Naive thymus-derived CD8-positive, alpha-beta T cell (primary cell): ENCODE measurements at places on chromosomes 12 and 14. TPM values are rescaled to one million over a fixed set of nuclear protein-coding genes. Genes with fewer than 3 reads are reported as not detected.

GRCh38 chr12:68129979-68130378 is 29.6 kb downstream of the IFNG start:
- peaks cover 3% of the 10 kb centered on the region for H3K4me1 ChIP-seq
- peaks cover 44% of the 10 kb centered on the region for H3K36me3 ChIP-seq
- H3K4me3 ChIP-seq = no peak overlapping the region
- no peaks in the 10 kb centered on the region for H3K27me3 ChIP-seq

GRCh38 chr12:25052196-25052913 is 103.5 kb upstream of the BCAT1 start:
- peak; percentile 95 for DNase-seq
- peak overlapping the region; percentile 95 for H3K4me3 ChIP-seq
- peaks cover 40% of the 10 kb centered on the region for H3K4me1 ChIP-seq
- H3K27me3 ChIP-seq = no peaks in the 10 kb centered on the region

DNA sequence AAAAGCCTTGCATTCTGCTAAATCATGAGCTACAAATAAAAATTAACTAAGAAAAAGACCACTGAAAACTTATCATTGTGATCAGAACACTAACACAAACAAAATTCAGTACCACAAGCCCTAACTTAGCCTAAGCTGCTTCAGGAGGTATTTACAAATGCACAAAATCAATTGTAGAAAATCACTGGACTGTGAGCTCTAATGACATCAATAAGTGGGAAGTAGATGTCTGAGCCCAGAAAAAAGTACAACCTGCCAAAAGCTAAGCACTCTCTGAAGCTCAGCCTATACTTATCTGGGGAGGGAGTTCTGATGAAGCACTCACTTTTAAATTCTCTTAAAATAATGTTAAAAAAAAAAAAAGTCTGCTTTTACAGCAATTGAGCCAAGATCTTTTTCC is 92.9 kb downstream of the SLCO1B1 start:
- H3K36me3 ChIP-seq = no peaks in the 10 kb centered on the region
- no peak overlapping the region for H3K4me3 ChIP-seq
- DNase-seq = no peak
- H3K4me1 ChIP-seq = no peaks in the 10 kb centered on the region
- H3K27me3 ChIP-seq = no peaks in the 10 kb centered on the region
- H3K27ac ChIP-seq = no peak overlapping the region

Gene PIGH
- 44.5 TPM for polyA plus RNA-seq

Gene SLC25A47
- not detected for polyA plus RNA-seq

Gene DCN
- polyA plus RNA-seq = not detected

Gene ADAM21
- 0.56 TPM for polyA plus RNA-seq

DNA sequence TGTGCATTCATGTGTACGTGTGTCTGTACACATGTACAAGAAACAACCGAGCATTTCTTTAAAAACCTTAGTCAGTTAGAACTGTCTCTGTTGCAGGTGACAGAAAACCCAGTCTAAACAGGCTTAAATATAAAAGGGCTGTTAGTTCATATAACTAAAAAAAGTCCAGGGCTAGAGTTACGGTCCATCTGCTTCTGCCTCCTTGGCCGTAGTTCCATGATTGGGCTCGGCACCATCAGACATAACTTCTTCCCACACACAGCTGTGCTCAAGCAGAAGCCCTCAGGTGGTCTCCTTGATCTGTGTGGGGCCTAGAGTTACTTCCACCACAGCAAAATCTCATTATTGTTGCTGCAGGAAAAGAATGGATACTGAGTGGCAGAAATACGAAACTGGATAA is 34.6 kb downstream of the CKB start:
- H3K27me3 ChIP-seq = no peaks in the 10 kb centered on the region
- no peak overlapping the region for H3K4me3 ChIP-seq
- H3K36me3 ChIP-seq = peaks cover 3% of the 10 kb centered on the region
- H3K4me1 ChIP-seq = no peaks in the 10 kb centered on the region
- no peak overlapping the region for H3K27ac ChIP-seq

Gene RPS29
- 12,998 TPM for polyA plus RNA-seq

Gene SYCP3
- not detected for polyA plus RNA-seq

GRCh38 chr14:102077382-102077709 is 9.5 kb downstream of the HSP90AA1 start:
- H3K36me3 ChIP-seq = peaks cover 14% of the 10 kb centered on the region
- no peak for DNase-seq
- peaks cover 27% of the 10 kb centered on the region for H3K4me1 ChIP-seq
- H3K4me3 ChIP-seq = no peak overlapping the region
- no peak overlapping the region for H3K27ac ChIP-seq

Gene SCNN1A
- 0.23 TPM for polyA plus RNA-seq

GRCh38 chr14:76810953-76811400 is 1.7 kb downstream of the ANGEL1 start:
- peaks cover 55% of the 10 kb centered on the region for H3K4me1 ChIP-seq
- H3K27me3 ChIP-seq = no peaks in the 10 kb centered on the region
- peak overlapping the region; percentile 69 for H3K27ac ChIP-seq
- peaks cover 34% of the 10 kb centered on the region for H3K36me3 ChIP-seq

DNA sequence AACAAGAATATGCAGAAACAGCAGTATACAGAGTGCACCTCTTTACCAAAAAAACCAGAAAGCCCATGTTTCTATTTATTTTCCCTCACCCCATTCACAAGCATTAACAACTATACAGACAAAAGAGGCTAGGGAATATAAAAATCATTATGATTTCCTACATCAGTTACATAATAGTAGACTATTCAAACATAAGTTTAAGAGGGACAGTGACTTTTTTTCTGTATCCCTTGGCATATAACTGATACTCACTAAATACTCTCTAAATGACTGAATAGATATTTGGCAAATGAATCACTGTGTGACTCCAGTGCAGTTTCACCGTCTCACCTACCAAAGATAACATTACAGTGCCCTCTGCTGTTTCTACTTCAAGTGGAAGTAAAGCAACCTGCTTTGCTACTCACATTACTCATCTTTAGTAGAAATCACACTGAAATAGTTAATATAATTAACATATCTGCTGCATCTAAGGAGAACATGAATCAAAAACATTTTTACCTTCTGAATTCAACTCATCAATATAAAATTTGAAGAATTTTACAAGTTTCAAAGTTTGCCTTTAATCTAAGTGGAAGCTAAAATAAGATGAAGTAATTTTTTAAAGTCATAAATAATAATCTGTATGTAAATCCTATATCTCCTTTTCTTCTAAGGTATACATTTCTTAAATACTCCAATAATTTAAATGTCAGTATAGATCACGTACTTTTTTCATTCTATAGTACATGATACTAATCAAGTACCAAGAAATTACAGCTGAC is 103.8 kb downstream of the OSBPL8 start:
- peaks cover 19% of the 10 kb centered on the region for H3K36me3 ChIP-seq
- peak; percentile 29 for DNase-seq
- H3K4me1 ChIP-seq = peaks cover 25% of the 10 kb centered on the region
- H3K27me3 ChIP-seq = no peaks in the 10 kb centered on the region

- H3K27ac ChIP-seq = no peak overlapping the region
- H3K4me3 ChIP-seq = no peak overlapping the region
- peaks cover 11% of the 10 kb centered on the region for H3K27me3 ChIP-seq
- DNase-seq = no peak
- no peaks in the 10 kb centered on the region for H3K4me1 ChIP-seq
These were observed 281.7 kb upstream of the RTL1 start for GRCh38 chr14:101185073-101185835.
